ENCODE measurements at places on chromosomes 16 and 17.

DNA sequence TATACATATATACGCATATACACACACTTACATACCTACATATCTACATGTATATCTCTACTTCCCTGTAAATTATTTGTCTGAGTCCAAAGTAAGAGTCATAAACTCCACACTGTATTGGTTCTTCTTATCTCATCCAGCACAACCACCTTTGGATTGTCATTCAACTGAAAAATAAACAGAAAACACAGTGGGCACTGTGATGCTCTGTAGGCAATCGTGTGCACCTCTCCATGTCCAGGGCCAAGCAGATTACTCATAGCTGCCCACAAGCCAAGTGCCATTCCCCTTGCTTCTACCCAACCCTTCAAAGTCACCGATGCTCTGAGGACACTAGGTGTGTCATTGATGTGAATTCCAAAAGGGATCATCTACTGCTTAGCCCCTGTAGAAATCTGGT lies 12.9 kb upstream of the TEKT3 start:
- DNase-seq: no peak

- no peak for DNase-seq
Measured at GRCh38 chr16:4257646-4258556, 14.9 kb downstream of the TFAP4 start.

DNA sequence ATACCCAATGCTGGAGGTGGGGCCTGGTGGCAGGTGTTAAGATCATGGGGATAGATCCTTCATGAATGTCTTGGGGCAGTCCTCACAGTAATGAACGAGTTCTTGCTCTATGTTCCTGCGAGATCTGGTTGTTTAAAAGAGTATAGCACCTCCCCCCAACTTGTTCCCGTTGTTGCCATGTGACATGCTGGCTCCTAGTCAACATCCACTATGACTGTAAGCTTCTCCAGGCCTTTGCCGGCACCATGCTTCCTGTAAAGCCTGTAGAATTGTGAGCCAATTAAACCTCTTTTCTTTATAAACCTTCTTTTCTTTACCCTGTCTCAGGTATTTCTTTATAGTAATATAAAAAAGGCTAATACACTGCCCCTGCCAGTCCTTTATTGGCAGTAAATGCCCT lies 33.3 kb downstream of the RANBP10 start:
- no peak for DNase-seq

- DNase-seq: no peak
Measured at GRCh38 chr17:36640346-36640745, 39.0 kb downstream of the MRM1 start.

- no peak for DNase-seq
Measured at GRCh38 chr17:32615326-32615725, 128.5 kb downstream of the CDK5R1 start.

DNA sequence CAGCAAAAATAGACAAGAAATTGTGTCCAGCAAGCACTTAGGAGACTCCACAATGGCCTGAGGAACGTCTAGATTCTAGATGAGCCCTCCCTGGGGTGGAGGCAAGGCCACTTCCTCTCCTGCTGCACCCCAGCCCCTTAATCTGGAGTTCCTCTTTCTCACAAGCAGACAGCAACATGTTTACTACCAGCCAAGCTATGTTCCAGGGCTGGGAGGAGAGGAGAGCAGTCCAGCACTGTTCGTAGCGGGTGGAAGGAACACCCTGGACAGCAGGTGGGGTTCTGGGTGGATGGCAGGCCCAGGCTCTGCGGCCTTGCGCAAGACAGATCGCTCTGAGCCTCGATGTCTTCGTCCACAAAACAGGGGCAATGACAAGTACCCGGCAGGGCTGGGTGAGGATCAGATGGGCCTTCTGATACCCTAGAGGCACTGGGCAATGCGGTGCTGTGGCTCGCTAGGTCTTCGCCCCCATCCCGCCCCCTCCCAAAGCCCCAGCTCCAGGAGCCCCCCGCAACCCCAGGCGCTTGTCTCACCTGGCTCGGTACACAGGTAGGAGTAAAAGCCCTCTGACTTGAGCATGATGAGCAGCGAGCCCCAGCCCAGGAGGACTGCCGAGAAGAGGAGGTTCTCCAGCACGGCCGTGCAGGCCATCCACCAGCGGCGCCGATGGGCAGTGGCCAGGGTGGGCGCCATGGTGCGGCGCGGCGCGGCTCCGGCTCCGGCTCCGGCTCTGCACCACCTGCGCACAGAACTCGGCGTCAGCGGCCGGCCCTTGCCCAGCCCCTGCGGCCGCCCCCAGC lies 1.3 kb downstream of the SLC43A2 start:
- no peak for DNase-seq

DNA sequence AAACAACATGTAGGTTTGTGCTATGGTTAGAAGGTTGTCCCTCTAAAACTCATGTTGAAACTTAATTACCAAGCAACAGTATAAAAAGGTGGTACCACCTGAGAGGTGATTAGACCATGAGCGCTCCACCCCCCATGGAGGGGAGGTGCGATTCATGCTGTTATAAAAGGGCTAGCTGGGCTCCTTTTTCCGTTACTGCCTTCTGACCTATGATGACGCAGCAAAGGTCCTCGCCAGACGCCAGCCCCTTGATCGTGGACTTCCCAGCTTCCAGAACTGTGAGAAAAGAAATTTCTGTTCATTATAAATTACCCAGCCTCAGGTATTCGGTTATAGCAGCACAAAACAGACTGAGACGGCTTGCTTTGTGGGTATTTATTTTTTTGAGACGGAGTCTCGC lies 167.8 kb downstream of the SNX29 start:
- no peak for DNase-seq

- DNase-seq: no peak
Measured at GRCh38 chr17:56835264-56835585, 1.3 kb downstream of the DGKE start.

- peak; percentile 44 for DNase-seq
Measured at GRCh38 chr17:82424001-82424862, 5.8 kb upstream of the OGFOD3 start.

- DNase-seq: no peak
Measured at GRCh38 chr17:80408872-80409271, 6.1 kb upstream of the ENDOV start.

DNA sequence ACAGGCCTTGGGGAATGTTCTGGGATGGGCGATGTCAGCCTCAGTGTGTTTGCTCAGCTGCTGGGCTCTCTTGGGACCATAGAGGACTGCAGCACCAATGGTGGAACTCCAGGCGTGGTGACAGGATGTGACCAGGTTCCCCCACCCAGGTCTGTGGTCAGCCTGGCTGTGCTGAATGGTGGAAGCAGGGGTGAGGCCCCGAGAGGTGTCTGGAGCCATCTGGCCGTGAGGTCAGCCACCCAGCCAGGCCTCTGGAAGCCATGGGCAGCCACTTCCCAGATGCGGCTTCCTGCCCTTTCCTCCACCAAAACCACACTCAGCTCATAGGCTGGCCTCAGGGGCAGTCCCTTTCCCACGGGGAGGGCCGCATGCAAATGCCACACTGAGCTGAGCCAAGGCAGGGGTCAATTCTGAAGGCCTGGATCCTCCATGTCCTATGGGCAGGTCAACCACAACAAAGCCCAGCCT lies 7.8 kb upstream of the MAPK7 start:
- no peak for DNase-seq

GRCh38 chr17:57782062-57782490 lies 37.0 kb upstream of the CCDC182 start:
- DNase-seq: no peak

DNA sequence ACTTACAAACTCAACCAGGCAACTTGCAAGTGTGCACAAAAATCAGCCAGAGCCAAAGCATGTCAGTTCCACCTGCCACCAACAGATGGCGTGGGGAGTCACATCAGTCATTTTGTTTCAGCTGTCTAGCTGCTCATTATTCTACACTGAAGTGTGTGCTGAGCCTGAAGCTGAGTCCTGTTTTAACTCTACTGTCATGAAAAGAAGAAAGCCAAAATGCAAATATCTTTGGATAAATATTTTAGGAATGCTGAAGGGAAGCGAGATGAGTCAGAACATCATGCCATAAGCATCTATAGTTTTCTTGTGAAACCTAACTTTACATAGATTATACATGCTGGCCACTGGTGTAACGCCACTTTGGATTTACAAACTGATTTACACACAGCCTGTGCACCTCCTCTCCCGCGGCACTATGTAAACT lies 172.6 kb downstream of the CDK5R1 start:
- DNase-seq: peak; percentile 38

DNA sequence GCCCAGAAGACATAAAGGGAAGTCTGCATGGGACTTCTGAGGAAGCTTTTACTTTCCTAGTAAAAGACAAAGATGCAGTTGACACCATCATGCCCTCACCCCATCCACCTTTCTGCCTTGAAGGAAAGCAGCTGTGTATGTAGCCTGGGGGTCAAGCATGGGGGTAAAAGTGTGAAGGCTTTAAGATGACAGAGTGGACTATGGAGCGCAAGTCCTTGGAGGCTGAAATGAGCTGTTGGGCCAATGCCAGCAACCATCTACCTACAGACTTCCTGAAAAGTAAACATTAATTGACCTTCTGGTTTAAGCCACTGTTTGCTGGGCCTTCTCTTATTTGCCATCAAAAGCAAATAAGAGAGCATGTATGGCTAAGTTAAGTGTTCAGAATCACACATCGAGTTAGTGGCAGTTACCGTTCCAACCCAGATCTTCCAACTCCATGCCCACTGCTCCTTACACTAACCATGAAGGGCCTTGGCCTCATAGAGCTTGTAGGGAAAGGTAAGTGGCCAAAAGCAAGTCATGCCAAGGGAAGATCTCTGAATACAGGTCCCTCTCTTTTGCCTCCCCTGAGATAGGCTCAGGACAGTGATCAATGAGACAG lies 30.0 kb downstream of the SLC13A5 start:
- DNase-seq: no peak

DNA sequence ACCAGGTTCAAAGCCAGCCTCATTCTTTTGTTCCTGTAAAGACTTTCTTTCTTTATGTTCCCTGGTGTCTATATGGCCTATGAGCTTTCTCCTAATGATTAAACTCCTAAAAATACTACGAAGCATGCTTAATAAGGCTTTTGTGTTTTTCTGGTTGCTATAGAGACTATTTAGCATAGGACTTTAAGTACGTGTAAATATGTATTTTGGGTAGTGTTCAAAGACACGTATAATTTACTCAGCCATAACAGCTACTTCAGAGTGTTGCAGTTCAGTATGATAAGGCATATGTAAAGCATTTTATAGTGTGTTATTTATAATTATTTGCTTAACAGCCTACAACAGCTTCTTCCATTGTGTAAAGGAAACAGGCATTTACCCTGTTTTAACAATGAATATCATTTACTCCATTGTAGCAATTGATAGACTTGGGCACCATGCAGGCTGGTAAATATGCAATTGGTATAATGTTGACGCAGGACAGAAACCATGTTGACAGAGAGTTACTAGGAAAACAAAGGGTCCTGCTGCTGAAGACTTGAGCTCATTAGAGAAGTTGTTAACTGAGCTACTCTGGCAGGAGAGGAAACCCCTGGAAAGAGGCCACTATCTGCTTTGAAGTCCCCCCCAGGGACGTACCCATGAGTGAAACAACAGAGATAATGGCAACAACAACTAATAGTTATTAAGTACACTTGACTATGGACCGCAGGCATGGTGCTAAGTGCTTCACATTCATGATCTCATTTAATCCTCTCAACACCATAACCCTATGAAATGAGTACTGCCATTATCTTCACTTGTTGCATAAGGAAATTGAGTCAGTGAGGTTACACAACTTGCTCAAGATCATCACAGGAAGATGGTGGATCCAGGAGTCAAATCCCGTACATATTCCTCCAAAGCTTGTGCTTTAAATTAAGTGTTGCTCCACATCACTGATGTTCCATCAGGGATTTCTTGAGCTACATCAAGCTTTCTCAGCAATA lies 342.2 kb upstream of the DYNLRB2 start:
- DNase-seq: no peak

DNA sequence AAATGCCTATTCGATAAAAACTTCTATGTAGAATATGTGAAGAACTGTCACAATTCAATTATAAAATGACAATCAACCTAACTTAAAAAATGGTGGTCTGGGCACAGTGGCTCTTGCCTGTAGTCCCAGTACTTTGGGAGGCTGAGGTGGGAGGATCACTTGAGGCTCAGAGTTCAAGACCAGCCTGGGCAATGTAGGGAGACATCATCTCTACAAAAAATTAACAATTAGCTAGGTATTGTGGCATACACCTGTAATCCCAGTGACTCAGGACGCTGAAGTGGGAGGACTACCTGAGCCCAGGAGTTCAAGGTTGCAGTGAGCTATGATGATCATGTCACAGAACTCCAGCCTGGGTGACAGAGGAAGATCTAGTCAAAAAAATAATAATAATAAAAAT lies 18.6 kb upstream of the METTL9 start:
- DNase-seq: no peak

GRCh38 chr16:81515281-81515680 lies 70.7 kb downstream of the CMIP start:
- no peak for DNase-seq

DNA sequence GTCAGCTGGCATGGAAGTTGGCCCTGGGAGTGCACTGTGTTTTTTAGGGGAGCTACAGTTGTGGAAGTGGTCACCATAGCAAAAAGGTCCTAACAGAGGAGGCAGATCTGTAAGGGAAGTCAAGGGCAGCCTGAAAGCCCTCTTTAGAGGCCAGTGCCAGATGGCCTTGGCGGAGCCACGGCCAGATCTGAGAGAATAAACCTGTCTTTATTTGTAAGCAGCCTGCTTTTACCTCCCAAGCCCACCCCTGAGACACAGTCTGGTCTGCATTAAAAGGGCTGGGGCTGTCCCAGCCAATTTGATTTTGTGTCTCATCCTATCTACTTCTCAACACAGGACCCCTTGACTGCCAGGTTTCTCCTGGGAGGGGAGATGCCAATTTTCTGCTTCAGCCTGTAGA lies 51.0 kb upstream of the NOL11 start:
- DNase-seq: no peak

DNA sequence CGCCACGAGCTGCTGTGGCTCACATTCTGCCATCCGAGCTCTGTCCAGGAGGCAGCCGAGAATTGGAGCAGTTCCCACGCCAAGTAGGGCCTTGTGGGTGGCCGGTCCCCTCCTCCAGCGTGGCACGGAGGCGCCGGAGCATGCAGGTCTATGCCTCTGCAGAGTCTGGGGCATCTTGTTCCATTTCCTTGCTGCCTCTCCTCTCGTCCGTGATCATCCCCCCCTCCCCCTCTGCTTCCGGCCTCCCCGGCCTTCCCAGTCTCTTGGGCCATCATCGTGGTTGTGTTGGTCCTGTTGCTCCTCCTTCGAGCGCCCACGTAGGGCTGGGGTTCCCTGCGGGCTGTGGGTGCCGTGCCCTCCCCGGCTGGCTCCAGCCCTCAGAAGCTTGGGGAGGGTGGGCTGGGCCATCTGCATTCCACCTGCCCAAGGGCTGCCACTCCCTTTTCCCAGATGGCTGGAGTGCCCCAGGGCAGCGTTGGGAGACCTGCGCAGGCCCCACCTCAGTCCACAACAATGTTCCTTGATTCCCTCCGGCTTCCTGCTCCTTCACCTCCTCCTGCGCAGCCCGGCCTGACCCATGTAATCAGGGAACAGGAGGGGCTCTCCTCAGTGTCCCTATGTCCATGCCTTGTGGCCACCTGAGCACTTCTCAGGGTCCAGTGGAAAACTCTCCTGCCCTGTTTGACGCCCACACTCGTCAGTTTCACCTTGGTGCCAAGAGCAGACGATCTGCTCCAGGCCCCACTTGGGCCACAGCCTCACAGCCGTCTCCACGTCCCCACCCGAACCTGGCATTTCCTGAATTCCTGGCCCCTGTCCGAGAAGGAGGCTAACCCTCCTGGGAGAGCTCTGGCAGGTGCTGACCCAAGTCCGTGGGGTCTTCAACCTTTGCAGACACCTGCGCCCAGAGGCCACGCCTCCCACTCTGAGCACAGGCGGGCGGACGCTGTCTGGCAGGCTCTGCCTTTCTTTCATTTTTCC lies 37.1 kb downstream of the BAIAP2 start:
- DNase-seq: no peak

- DNase-seq: no peak
Measured at GRCh38 chr17:73160980-73161630, 3.7 kb upstream of the SSTR2 start.

- no peak for DNase-seq
Measured at GRCh38 chr17:65290056-65290455, 152.9 kb downstream of the RGS9 start.

Data from CD4-positive, alpha-beta memory T cell (primary cell).